ENCODE measurements at places on chromosomes 4 and X.
A peak's percentile ranks its signal among the peaks of the same experiment; 100 is the strongest.

DNA sequence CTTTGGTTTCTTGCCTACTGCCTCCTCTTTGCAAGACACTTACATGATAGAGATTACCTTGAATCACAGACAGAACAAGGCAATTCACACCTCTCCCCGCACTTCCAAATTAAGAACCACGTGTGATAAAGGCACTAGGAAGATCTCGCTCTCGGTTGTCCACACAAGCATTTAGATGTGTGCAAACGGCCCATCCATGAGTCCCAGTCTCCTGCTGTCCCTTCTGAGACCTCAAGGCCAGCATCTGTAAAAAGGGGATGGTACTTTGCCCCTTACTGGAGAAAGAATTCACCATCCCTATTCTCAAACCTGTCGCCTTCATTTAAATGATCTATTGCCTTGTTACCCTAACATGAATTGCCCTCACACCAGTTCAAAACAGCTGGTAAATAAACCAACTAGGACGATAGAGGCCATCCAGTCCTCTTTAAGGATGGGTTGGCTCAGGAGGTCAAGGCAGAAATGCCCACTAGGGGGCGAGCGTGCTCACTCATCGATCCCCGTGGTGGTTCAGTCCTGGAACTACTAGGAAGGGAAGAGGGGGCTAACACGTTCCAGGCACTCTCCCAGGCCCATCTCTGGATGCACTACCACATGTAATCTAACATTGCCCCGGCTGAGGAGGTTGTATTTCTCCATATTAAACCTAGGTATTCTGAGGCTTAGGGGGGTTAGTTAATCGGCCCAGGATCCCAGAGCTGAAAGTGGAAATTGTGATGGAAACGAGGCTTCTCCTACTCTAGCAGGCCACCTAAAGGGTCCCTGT, 95.8 kb downstream of the DHX15 start:
- DNase-seq: peak; percentile 40

DNA sequence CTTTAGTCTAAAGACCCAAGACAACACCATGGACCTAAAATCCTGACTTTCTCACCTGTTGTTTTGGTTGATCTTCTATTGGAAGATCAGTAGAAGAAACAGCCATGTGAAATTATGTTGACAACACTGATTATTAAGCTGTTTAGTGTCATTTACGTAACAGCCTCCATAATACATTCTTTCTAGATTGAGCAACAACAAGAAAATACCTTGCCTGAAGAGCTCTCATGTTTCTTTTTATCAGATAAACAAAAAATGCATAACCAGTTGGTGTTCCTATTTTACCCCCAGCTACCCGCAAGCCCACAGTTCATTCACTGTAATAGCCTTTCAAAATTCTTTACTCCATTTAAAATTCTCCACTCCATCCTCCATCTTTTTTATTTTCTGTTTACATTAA, 20.5 kb downstream of the GPC4 start:
- no peak for DNase-seq

DNA sequence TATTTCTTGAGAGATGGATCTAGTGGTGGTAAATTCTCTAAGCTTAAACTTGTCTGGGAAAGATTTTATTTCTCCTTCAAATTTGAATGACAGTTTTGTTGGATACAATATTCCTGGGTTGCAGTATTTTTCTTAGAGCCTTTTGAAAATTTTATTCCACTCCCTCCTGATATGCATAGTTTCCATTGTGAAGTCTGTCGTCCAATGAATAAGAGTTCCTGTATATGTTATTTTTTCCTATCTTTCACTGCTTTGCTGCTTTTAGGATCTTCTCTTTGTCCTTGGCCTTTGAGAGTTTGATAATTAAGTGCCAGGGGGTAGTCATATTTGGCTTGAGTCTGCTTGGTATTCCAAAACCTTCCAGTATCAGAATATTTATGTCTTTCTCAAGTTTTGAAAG, 1156.4 kb upstream of the AGA start:
- DNase-seq: no peak

GRCh38 chr4:3335982-3336381, 43.2 kb downstream of the RGS12 start:
- no peak for DNase-seq

GRCh38 chr4:82921795-82922194, 21.3 kb downstream of the THAP9 start:
- no peak for DNase-seq

DNA sequence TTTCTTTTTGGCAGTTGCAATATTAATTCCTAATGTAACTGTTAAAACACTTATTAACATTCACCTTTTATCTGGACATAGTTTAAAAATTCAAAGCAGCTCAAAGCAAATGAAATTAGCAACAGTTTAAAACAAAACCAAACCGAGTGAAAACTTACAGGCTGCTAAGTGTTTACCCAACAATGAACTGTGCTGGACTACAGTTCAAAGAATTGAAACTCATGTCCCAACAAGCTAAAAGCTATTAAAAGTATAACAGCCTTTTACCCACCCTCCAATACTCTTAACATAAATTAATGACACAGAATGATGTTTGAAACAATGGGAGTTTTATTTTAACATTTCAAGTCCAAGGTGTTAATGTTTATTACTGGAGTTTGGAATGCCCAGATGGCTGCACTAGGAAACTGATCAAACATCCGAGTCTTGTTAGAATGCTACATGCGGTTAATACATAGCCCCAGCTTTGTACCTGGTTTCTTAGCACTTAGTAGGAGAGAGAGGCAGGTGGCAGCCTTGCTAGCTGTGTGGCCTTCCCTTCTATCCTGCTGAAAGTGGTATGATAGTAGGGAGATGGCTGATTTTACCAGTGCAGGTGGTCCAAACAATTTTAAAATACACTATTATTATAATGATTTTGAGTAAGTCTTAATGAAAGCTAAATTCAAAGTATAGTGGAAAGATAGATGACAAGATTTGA, 21.1 kb upstream of the FRYL start:
- DNase-seq: no peak

- DNase-seq: no peak
Observed at GRCh38 chr4:87545052-87545451, 15.9 kb upstream of the SPARCL1 start.

- no peak for DNase-seq
Observed at GRCh38 chrX:19955306-19955705, 35.6 kb downstream of the BCLAF3 start.

- DNase-seq: no peak
Observed at GRCh38 chr4:17284323-17285175, 227.3 kb downstream of the QDPR start.

DNA sequence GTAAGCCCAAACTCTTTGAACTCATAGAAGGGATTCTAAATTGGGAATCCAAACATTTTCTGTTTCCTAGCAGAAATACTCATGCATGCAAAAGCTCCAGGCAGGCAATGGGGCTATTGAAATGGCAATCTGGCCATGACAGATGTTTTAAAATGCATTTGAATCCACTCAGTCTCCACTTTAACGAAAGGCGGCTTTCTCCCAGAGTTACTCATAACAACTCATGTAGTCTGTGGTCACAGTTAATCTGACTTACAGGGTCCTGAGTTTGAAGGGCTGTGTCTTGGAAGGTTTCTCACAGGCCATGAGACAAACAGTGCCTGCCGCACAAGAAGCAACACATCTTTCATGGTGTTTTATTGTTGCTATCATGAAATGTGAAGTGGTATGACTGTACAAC, 185.7 kb downstream of the AMELX start:
- DNase-seq: no peak

DNA sequence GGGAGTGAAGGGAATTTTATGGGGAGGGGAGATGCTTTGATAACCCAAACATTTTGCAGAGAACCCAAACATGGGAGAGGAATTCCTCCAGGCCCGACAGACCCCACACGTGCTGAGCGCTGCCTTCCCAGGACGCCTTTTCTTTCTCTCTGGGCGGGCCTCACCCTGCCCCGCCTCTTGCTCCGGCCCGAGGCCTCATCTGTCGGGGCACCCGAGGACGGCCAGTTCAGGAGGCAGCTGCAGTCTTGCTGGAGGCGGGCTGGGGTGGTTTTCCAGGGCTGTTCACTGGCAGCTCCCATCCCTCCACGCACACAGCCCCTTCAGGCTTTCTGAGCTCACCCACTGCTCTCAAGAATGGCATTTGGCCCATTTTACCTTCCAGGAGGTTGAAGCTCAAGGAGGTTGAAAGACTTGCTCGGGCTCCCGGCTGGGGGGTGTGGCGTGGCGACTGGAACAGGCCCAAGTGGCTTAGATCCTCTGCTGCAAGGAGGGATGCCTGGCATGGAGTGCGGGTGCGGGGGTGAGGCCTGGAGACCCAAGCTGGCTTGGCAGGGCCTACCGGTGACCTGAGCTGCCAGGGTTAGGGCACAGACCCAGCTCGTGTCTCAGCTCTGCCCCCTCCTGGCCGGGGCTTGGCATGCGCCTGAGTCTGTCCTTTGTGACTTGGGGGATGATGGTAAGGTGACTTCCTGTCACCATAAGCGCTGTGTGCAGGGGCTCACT, 99.2 kb downstream of the PSAPL1 start:
- peak; percentile 12 for DNase-seq

- no peak for DNase-seq
Observed at GRCh38 chrX:119156241-119156640, 28.6 kb upstream of the KIAA1210 start.

DNA sequence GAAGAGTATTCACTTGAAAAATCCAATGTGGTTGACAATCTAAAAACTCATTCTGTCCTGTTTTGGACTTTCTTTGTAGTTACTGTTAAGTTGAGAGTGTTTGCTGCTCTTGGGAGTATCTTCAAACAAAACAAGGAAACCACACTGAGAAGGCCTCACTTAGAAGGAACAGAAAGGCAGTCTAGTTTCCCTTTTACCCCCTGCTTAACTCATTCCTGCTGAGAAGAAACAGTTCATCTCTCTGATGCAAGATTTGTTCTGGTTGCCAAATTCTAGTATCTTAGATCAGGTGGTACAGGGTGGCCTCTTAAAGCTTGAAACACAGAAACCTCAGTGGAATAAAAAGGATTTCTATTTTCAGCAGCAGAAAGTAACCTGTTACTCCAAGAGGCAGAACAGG, 41.4 kb downstream of the GUCY2F start:
- DNase-seq: no peak

- no peak for DNase-seq
Observed at GRCh38 chrX:129983575-129984110, 1.2 kb downstream of the BCORL1 start.

DNA sequence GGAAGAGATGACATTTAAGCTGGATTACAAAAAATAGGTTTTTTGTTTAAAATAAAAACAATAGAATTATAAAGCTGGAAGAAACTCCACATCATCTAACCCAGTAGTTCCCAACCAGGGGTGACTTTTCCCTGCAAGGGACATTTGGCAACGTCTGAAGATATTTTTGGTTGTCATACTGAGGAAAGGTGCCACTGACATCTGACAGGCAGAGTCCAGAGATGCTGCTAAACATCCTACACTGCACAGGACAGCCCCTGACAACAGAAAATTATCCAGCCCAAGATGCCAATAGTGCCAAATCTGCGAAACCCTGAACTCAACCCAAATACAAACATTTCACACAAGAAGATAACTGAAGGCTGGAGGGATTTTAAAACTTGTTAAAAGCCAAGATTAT, 18.5 kb downstream of the TAB3 start:
- no peak for DNase-seq

DNA sequence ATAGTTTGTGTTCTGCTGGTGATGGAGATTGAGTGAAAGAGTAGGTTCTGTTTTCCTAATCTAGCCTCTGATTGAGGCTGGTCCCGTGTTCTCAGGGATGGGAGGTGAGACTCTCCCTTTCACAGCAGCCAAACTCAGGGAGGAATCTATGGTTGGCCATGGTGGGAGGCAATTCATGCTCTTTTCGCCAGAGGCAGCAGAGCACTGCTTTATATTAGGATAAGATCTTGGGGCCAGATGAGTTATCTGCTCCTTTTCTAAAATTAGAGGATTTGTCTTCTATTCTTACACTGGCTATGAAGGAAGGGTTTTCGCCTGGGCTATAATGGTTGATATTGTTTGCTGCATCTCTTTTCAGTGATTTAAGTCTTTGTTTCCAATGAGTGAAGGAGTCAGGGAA, 63.9 kb upstream of the NLGN4X start:
- no peak for DNase-seq

DNA sequence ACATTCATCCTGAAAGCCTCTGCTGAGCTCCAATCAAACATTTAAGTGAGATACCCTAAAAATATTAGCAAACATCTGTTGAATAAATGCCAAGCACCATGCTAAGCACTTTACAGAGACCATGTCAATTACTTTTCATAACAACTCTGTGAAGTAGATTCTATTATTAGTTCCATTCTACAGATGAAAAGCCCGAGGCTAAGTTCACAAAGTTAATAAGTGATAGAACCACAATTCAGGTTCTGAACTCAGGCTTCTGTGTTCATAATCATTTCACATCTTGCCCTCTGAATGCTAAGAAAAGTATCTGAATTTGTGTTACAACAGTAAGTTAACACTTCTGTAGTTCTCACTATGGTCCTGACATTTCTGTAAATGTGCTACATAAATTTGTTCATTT, 27.4 kb downstream of the SEL1L3 start:
- no peak for DNase-seq

- no peak for DNase-seq
Observed at GRCh38 chrX:106300239-106300638, 132.1 kb downstream of the PWWP3B start.

DNA sequence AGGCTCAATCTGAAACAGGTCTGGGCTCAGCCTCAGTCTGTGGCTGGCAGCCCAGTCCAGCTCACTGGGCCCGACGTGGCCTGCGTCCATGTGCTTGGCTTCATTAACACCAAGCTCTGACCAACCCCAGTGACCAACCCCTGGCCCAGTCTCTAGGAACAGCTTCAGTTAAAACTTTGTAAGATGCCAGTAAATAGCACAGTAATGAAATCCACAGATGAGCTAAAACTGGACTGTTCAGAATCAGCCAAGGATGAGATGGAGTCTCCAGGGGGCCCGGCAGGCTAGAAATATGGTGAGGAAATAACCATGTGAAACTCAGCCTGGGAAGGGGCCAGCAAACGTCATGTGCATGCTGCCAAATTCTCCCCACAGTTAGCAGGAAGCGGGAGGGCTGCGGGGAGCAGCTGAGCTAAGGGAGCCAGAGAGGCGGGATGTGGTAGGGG, 37.1 kb upstream of the XPNPEP2 start:
- DNase-seq: no peak

DNA sequence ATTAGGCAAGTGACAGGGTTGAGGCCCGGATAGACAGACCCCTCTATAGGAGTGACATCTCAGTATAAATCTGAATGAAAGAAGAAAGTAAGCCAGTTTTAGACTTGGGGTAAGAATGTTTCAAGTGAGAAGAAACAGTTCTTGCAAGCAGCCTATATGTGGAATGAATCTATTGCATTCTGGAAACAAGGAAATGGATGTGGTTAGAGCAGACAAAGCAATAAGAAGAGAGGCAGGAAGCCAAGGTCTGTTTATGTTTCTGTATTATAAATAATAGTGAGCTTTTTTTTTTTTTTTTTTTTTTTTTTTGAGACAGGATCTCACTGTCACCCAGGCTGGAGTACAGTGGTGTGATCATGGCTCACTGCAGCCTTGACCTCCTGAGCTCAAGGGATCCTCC, 255.8 kb downstream of the UNC5C start:
- no peak for DNase-seq

- no peak for DNase-seq
Observed at GRCh38 chr4:139599594-139600374, 43.8 kb upstream of the SETD7 start.

All from stimulated activated CD4-positive, alpha-beta T cell treated with anti-CD3 and anti-CD28 coated beads, Interleukin-1b, Interleukin-23, amount 100 ng/mL, for 1 hour (primary cell).